ENCODE measurements at places on chromosomes 2 and 18.

DNA sequence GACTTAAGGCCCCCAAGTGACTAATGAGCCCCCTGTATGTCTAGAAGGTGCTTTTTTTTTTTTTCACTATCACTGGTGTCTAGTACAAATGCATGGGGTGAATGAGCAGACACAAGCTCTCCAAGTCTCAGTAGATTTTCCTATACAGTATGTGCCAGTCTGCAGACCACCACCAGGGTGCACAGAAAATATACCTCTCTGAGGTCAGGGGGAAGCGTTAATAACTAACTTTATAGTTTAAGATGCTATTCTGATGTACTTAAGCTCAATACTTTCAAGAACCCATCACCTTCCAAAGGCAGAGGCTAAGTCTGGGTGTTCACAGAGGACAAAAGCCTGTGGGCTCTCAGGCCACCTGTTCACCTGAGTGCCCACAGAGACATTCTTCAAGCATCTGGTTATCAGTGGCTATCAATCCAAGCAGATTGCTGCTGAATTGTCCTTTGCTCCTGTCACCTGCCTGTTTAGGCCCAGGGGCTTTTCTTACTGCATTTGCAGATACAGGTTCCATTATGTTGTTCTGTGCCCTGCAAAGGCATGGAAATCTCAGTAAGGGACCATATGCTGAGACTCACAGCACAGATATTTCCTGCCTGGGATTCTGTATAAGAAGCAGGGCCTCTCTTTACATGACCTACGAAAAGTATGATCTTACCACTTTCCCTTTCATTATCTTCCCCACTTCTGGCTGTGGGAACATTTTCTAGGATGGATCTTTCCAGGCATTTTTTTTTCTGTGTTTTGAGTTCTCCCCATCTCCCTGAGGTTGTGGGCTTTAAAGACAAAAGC, 534.6 kb downstream of the TNS1 start:
- DNase-seq = no peak

DNA sequence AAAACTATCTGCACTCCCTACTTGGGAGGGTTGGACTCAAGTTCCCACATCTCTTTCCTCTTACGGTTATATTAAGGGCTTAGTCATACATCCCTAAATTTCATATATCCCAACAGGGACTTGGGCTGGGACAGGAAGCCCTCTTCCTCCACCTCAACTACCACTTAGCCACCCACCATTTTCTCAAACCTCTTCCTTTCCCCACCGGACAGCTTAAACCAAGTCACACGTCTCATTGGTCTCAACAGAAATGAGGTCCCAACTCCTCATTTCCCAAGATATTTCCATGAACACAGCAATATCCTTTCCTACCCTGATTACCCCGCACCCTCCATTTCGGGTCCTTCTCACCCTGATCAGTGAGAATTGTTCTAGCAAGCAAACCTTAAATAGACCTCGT, 736 bp downstream of the ZSCAN30 start:
- DNase-seq = no peak

DNA sequence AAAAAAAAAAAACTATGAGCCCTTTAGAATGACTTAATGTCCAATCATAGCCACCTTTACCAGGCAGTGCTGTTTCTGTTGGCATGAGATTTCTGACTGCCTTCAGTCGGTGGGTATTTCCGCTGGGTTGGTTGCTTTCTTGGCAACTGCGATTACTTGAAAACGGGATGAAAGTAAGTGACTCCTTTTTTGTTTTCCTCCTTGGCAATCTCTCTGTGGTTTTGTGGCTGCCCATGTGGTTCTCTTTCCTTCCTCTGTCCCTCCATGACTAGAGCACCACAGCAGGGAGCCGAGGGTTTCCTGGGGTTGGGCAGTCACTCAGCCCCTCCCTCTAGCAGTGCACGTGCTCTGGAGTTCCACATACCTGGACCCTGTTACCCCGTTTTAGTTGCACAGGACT, 112.1 kb downstream of the KLHL29 start:
- DNase-seq = no peak

- no peak for DNase-seq
Measured at GRCh38 chr2:41420872-41421271, 626.9 kb upstream of the PKDCC start.

- no peak for DNase-seq
Measured at GRCh38 chr2:232022718-232023117, 61.2 kb downstream of the DIS3L2 start.

- DNase-seq = no peak
Measured at GRCh38 chr2:9897846-9898245, 53.6 kb upstream of the GRHL1 start.

DNA sequence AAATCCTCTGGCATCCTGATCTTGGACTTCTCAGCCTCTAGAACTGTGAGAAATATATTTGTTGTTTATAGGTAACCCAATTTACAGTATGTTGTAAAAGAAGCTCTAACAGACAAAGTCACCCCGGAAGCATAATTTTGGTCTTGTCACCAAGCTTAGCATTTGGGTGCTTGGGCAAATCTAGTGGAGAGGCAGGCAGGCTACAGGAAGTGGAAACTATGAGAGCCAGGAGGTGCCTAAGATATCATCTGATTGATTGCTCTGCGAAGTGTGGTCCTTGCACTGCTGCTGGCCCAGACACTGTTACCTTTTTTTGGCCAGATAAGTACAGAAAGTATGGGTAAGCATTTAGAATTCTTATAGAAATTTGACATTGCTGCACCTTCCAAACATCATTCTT, 102.9 kb downstream of the CDC42EP3 start:
- DNase-seq = no peak

GRCh38 chr2:207130958-207131521, 34.7 kb downstream of the KLF7 start:
- no peak for DNase-seq

GRCh38 chr18:35549564-35549963, 32.0 kb upstream of the GALNT1 start:
- no peak for DNase-seq

GRCh38 chr2:239919774-239920692, 105.1 kb downstream of the NDUFA10 start:
- DNase-seq = no peak

- DNase-seq = no peak
Measured at GRCh38 chr18:13871701-13872100, 43.6 kb downstream of the MC2R start.

GRCh38 chr2:188963741-188964140, 10.4 kb upstream of the COL3A1 start:
- no peak for DNase-seq

DNA sequence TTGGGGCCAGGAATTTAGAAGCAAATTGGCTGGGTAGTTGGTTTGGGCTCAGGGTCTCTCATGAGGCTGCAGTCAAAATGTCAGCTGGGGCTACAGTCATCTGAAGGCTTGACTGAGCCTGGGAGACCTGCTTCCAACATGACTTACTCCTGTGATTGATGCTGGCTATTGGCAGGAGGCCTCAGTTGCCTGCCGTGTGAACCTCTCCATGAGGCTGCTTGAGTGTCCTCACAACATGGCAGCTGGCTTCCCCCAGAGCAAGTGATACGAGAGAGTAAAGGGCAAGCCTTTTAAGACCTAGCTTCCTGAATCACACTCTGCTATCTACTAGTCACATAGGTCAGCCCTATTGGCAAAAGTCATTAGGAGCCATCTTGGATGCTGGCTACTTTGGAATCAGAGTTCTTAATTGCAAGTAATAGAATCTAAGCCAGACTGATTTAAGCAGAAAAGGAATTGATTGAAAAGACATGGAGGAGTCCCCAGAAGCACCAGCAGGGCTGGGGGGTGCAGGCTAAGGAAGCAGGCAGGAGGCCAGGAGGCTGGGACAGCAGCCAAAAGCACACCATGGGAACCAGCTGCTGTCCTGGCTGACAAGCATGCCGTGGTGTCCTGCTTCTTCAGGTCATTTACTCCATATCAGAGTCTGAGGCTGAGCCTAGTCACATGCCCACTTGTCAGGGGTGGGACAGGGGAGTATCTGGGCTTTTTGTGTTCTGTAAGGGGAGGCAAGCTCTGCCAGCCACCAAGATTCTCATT, 7.8 kb upstream of the GIGYF2 start:
- no peak for DNase-seq
